ENCODE measurements at places on chromosomes 7 and 10.

DNA sequence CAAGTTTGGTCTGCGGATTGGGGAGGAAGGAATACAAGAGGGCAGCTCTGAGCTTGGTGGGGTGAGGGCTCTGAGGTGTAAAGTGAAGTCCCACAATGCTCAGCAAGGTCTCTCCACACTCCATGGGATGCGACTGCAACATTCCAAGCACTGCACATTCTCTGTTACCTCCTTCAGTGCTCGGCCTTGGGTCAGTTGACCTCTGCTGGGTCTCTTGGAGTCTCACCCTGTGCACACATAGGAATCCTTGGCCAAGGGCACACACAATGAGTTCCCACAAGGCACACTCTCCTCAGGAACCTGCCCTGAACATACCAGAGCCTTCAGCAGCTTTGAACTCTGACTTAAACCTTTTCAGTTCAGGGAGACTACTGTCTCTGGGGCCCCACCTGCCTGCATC is 2.4 kb upstream of the WDFY4 start:
- no peak for DNase-seq

DNA sequence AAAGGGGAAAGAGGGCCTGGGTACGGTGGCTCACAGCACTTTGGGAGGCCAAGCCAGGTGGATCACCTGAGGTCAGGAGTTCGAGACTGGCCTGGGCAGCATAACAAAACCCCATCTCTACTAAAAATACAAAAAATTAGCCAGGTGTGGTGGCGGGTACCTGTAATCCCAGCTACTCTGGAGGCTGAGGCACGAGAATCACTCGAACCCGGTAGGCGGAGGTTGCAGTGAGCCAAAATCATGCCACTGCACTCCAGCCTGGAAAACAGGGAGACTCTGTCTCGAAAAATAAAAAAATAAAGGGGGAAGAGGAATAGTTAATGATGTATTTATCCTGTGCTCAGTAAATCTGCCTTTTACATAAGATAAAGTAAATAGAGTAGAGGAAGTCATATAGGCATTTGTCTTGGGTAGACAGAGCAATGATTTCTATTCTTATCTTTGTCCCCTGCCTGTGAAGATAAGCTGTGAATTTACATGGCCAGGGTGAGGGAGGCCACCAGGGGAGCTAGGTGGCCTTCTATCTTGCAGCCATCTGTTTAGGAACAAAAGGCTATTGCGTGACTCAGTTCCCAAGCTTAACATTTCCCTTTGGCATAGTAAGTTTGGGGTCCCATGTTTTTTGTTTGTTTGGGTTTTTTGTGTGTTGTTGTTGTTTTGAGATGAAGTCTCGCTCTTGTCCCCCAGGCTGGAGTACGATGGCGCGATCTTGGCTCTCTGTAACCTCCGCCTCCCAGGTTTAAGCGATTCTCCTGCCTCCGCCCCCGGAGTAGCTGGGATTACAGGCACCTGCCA is 73.2 kb upstream of the GTF2I start:
- no peak for DNase-seq

DNA sequence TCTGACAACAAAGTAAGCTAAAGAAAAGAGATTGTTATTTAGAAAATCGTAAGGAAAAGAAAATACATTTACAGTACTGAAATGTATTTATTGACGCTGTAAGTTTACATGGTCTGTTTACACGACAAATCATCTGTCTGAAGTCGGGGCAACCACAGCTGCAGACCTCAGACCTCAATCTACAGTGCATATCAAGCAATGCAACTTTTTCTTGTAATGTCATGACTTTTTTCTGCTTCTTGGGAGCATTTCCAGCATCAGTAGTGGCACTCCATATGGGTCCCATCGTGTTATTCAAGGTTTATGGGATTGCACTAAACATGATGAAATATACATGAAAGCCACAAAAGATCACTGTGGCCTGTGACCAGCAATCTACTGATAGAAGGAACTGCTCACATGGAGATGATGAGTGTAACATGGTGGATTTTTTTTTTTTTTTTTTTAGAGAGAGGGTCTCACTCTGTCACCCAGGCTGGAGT is 77.1 kb downstream of the MTPN start:
- no peak for DNase-seq

- DNase-seq, result no peak
These were observed 139.8 kb downstream of the ADARB2 start for GRCh38 chr10:1597370-1598146.

GRCh38 chr7:102097601-102098161 is 189.0 kb upstream of the SH2B2 start:
- no peak for DNase-seq

- DNase-seq, result no peak
These were observed 77.6 kb downstream of the ITGA8 start for GRCh38 chr10:15642095-15642494.

GRCh38 chr10:120734483-120735078 is 116.6 kb upstream of the WDR11 start:
- DNase-seq, result no peak

DNA sequence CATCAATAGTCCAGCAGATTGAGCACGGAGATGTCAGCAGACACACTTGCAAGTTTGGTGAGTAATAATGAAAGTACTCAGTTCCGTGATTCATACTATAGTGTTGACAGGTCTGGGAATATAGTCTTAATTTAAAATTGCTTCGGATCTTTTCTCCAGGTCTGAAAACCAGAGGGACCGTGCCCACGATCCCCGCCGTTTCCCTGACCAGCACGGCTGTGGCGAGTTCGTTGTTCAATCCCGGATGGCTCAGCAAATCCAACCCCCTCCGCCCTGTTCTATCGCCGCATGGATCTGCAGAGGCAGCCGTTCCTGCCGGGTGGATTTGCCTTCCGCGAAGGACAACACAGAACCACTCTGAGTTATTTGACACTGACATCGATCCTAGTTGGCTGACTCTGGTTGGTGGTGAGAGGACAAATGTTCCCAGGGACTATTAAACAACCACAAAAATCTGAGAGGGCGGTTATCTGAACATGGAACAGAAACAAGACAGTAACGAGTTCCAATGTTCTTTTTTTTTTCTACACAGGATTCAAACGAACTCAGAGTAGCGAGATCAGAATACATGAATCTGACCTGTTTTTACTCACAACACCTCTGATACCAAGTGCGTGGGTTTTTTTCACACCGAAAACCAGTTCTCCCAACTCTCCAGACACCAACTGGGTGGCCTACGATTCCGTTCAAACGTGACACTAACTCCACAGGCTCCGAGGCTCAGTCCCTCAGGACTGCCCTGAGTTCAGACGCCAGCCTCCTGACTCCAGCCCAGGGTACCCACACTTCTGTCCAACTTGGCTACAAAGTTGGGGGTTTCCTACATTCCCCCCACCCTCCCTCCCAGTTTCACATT is 52.7 kb downstream of the RBM17 start:
- DNase-seq, result no peak

- DNase-seq, result no peak
These were observed 152.9 kb upstream of the PLXDC2 start for GRCh38 chr10:19663344-19663743.

GRCh38 chr7:30661926-30662325 is 20.3 kb downstream of the CRHR2 start:
- DNase-seq, result no peak

Measured in epithelial cell of proximal tubule (primary cell).